Effector memory CD8-positive, alpha-beta T cell (primary cell): ENCODE measurements at places on chromosomes 4 and X.
A peak's percentile ranks its signal among the peaks of the same experiment; 100 is the strongest.

DNA sequence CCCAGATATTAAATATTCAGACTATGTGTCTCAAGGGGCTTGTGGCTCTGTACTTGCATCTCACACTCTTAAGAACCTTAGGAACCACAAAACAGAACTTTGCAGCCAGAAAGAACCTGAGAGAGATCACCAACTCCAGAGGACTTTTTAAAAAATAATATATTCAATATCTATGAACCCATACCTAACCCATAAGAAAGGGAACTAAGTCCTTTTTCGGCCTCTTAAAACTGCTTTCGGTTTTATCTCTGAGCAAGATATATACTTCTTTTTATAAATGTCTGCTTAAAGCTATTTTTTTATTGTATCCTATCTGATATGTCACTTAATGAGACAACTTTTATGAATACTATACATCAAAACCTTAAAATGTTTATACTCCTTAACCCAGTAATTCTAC, 10.9 kb downstream of the SMARCA1 start:
- DNase-seq: no peak

DNA sequence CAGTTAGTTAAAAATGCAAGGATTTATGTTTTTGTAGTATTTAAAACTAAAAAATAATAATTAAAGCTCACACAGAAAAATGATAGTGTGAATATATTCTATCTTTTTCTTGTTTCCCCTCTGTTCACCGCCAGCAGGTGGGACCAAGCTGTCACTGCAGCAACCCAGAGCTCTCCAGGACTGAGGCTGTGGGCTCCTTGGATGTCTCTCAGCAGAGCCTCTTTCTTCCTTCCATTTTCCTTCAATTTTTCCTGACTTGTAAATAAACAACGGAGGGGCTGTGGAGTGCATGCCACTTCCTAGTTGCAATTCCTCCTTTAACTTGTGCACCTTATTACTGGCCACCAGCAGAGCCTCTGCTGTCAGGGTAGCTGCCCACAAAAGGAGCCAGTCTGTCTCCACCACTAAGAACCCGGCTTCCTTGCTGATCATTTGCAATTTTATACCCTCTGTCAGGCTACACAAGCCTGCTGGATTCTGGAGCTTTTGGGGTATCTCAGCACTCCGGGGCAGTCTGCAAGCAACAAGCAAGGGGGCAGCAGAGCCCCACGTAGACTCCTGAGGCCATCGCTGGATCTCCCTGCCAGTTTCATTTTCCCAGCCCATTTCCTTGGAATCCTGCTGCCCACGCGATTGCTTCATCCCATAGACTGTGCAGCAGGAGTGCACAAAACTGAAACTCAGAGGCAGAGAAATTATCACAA, 1467.4 kb downstream of the C4orf33 start:
- no peak for DNase-seq

DNA sequence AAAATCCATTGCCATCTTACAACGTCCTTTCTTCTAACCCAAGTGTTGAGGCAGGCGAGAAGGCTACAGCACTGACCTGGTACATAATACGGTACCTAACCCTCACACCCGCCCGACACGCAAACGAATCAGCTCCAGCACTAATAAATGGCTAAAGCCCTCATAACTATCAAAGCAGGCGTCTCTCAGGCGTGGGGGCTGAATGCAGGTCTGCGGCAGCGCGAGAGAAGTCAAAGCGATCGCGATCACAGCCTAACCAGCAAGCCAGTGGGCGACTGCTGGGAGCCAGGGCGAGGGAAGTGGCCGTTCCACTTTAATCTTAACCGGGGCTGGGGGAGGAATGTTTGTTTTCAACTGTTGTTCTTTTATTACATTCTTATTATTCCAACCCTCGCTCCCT, 1.5 kb downstream of the CDX4 start:
- no peak for DNase-seq

GRCh38 chrX:72620550-72621145, 48.0 kb upstream of the HDAC8 start:
- DNase-seq: no peak

- DNase-seq: no peak
Measured at GRCh38 chrX:114903618-114904017, 113.8 kb downstream of the IL13RA2 start.

GRCh38 chr4:112321776-112322684, 24.9 kb downstream of the ALPK1 start:
- peak; percentile 79 for DNase-seq

DNA sequence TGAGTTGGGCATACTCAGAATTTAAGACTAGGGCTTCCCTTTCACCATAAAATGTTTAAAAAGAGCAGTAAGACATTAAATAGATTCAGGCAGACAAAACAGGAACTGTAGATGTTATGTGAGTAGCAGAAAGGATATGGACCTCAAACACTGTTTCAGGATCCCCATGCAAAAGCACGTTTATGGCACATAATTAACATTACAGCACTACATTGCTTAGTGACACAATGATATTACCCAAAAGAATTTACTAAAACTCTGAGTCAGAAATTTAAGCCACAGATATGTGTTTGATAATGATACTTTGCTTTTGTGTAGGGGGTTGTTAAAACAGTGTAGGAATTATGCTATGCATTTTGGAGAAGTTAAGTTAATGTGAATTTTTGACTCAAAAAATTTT, 266.3 kb downstream of the PDGFC start:
- DNase-seq: no peak

DNA sequence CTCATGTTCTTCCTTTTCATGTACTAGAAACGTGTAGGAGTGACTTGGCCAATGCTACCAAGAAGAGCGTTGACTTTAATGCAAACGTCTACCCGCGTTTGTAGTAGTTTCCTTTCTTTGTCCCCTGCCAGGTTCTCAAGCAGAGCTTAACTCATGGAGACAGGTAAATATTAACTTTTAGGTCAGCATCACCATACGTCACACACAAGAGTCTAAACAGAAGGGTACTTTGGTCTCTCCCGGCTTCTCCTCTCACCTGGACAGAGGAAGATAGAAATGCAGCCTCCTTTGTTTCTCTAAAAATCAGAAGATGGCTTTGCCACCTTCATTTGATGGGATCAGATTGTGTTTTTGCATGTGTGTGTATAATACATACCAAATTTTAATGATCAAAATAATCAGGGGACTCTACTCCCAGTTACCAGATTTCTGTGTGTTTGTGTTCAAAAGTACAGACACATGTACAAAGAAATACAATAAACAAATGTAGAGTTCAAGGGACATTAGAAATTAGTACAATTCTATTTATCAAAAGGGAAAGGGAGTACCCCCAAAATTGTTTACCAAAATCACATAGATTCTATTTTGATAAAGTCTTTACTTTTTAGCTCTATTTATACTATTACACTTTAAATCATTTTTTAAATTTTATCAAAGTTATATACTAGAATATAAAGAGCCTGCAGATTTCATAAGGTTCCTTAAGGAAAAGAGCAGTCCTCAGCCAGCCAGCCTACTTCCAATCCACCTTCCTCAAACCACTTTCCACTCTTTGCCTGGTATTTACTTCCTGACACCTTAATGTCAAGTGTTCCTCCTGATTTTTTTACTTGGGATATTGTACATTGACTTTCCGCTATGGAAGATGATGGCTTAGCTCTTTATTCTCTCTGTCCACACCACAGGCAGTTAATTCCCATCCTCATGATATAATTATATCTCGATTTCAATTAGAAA, 195.5 kb downstream of the RELL1 start:
- DNase-seq: no peak

- DNase-seq: no peak
Measured at GRCh38 chrX:153779891-153780677, 757 bp upstream of the SRPK3 start.

- no peak for DNase-seq
Measured at GRCh38 chrX:80285131-80285773, 135.0 kb upstream of the TENT5D start.

DNA sequence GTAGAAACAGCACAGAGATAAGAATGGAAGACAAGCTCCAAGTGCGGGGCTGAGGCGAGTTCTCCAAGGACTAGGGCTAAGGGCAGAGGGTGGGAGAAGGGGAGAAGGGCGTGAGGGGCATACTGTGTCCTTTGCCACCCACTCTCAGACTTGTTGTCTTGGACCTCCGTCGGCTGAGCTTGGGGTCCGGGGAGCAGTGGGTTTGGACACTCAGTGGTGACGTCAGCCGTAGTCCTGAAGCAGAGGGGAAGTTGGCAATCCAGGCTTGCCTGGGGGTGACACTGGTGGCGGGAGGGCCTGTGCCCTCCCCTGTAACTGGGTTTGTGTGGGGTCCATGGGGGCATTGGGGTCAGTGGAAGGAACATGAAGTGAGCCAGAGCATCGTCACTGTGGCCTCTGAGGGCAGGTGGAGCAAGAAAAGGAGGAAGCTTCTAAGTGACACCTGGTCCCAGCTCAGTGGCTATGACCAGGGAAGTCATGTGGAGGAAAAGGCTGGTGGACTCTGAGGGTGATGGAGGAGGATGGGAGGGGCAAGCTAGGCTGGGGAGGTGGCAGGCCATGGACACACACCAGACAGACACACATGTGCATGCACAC, 17.6 kb downstream of the CD99 start:
- no peak for DNase-seq

GRCh38 chr4:11069083-11069482, 359.6 kb downstream of the HS3ST1 start:
- no peak for DNase-seq

DNA sequence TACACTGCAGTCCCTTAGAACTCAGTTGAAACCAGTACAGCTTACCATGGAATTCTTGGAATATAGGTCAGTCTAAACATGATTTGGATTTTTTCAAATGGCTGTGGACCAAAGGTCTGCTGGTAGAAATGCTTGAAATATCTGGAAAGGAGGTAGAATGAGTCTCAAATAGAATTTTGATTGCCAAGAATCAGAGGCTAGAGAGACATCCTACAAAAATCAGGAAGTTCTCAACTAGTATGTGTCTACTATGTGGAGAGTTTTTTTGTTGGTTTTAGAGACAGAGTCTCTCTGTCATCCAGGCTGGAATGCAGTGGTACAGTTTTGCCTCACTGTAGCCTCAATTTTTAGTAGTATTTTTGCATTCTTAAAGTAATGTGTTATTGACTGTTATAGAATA, 53.6 kb downstream of the PAQR3 start:
- DNase-seq: no peak

DNA sequence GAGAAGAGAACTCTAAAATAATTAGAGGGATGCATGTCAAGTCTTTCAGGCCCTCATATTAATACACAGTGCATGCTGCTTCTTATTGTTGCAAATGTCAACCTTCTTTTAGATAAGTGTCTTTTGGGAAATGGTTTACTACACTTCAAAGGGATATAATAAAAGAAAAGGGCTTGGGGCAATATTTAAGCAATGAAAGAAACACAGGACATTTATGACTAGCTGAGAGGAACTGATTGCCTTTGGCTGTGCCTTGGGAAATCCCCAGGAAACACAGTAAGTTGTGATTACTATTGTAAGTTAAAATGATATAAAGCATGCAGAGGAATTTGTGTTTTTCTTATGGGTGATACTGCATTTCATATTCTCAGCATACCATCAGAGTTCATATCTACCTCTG, 1036.2 kb upstream of the GRID2 start:
- DNase-seq: no peak

GRCh38 chr4:23697722-23698121, 192.1 kb downstream of the PPARGC1A start:
- DNase-seq: no peak
